ENCODE measurements at places on chromosomes 13 and 19. TPM values are rescaled to one million over a fixed set of nuclear protein-coding genes. Genes with fewer than 3 reads are reported as not detected.

ZNF471 gene
- polyA plus RNA-seq, result 0.45 TPM

ZNF91 gene
- 48.5 TPM for polyA plus RNA-seq

LYL1 gene
- 53.1 TPM for polyA plus RNA-seq

- no peak for DNase-seq
- no peak overlapping the region for H3K4me3 ChIP-seq
- H3K27me3 ChIP-seq, result no peaks in the 10 kb centered on the region
- no peak overlapping the region for H3K27ac ChIP-seq
- peaks cover 7% of the 10 kb centered on the region for H3K36me3 ChIP-seq
- H3K4me1 ChIP-seq, result peaks cover 32% of the 10 kb centered on the region
These were observed 5.1 kb downstream of the PPP1R12C start for GRCh38 chr19:55112246-55112776.

- no peaks in the 10 kb centered on the region for H3K27me3 ChIP-seq
- DNase-seq, result no peak
- H3K4me1 ChIP-seq, result no peaks in the 10 kb centered on the region
- H3K27ac ChIP-seq, result no peak overlapping the region
These were observed 92.1 kb downstream of the AKAP11 start for GRCh38 chr13:42363941-42364612.

DNA sequence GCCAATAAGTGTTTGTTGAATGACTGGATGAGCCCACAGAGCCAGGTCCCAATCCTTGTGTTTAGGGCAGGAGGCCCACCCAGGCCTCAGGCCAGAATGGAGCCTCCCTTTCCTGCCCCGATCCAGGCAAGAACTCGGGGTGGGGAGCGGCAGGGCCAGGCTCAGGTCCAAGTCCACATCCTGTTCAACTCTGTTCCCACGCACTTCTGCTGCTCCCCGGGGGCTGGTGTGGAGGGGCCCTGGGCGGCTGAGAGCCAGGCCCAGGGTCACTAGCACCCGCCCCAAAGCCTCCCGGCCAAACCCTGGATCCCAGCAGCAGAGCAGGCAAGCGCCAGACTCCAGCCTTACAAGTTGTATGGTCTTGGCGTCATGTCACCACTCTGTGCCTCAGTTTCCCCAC, 8.0 kb downstream of the ANGPTL8 start:
- H3K4me3 ChIP-seq, result no peak overlapping the region
- DNase-seq, result no peak
- H3K27ac ChIP-seq, result no peak overlapping the region
- H3K36me3 ChIP-seq, result no peaks in the 10 kb centered on the region
- H3K27me3 ChIP-seq, result peaks cover 8% of the 10 kb centered on the region
- no peaks in the 10 kb centered on the region for H3K4me1 ChIP-seq

DNA sequence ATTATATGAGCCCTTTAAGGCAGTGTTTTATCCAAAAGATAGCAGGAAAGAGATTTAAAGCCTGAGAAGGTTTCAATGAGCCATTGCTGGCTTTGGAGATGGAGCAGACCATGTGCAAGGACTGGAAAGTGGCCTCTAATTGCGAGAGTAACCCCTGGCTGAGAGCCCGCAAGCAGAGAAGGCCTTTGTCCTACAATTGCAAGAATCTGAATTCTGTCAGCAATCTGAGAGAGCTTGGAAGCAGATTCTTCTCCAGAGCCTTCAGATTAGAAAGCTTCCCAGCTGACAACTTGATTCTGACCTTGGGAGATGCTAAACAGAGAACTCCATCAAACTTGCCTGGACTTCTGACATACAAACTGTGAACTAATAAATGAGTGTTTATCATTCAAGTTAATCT, 528.7 kb upstream of the KLF12 start:
- H3K27ac ChIP-seq, result no peak overlapping the region
- H3K4me1 ChIP-seq, result no peaks in the 10 kb centered on the region
- H3K27me3 ChIP-seq, result peaks cover 9% of the 10 kb centered on the region

All from naive B cell (primary cell).